ENCODE measurements at places on chromosomes 2 and 18.
A peak's percentile ranks its signal among the peaks of the same experiment; 100 is the strongest.

- peak; percentile 60 for DNase-seq
Measured at GRCh38 chr2:99861376-99861760, 281.0 kb downstream of the AFF3 start.

- no peak for DNase-seq
Measured at GRCh38 chr2:231686192-231687100, 21.9 kb upstream of the PTMA start.

- no peak for DNase-seq
Measured at GRCh38 chr2:75494137-75494769, 66.5 kb downstream of the EVA1A start.

GRCh38 chr2:41782306-41783158, 265.3 kb upstream of the PKDCC start:
- DNase-seq: peak; percentile 22

GRCh38 chr2:134739879-134740301, 21.1 kb upstream of the TMEM163 start:
- no peak for DNase-seq

DNA sequence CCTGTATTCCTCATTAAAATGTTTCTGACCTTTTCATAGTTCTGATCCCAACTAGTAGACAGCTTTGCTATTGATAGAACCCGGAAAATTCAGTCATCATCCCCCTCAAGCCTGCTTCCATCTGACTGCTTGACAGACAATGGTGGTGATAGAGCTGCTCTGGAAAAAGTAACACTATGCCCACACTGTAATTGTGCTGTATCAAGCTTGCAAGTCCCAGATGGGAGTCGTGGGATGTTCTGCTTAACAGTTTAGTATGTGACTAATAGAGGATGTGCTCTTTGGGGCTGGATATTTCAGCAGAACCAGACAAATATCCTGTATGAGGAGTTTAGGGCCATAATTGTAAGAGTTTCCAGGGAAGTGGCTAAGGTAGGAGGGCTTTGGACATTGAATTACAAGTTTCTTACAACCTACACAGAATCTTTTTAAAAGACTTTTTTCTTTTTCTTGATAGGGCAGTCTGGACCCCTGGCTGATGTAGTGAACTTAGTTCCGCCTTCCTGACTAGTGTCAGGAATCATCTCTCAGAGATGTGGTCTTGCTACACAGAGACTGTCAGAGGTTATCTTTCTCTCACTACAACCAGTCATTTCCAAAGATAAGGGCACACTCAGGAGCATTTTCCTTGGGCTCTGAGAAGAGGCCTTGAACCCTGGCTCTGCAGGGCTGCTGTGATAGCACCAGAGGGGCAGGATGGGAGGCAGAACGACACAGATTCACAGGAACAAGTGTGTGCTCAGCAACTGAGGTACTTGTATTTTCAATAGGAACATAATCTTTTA, 158.0 kb upstream of the RBMS1 start:
- DNase-seq: peak; percentile 43

DNA sequence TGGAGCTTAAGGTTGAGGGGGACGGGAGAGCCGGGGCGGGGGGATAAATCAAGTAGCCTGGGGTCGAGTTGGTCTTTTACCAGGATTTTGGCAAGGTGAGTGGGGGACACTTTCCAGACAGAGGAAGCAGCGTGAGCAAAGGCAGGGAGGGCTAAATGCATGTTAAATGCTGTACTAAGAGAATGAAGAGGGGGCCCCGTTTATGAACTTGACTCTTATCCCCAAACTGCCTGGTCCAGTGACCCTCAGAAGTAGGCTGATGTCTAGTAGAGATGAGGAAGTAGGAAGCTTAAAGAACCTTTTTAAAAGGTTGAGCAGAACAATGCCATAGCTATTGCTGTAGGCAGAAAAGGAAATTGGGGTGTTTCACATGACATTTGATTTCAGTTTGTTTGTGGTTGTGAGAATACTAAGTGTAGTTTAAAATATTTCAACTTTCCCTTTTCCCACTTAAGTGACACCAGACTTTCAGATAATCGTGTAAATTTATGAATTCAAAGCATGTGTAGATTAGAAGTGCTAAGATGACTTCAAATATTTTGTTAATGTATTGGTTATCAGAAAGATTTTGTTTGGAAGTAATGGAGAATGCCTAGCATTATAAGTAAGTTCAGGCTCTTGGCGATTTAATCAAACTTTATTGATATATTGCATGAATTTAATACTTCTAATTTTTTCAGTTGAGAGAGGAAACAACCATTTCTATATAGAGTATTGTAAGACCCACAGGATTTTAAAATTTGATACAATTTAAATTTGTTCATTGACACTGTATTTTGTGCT, 1.8 kb downstream of the REL start:
- no peak for DNase-seq

DNA sequence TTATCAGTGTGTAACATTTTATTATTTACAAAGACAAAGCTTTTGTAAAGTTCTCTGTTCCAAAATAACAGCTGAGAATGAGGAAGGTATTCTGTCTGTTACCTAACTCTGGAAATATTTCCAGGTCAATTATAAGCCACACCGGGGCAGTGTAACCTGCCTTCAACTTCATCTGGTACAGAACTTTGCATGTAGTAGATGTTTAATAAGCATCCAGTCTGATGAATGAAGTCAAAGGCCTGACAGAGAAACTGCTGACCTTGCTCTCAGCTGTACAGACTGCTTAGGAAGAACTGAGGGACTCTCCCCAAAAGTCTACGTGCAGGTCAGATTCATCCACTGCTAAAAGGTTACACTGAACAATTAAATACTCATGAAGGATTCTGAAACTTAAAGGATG, 43.3 kb downstream of the WDFY1 start:
- no peak for DNase-seq

GRCh38 chr18:14971461-14972185, 223.7 kb downstream of the ANKRD30B start:
- peak; percentile 33 for DNase-seq

GRCh38 chr18:76979111-76979751, 153.4 kb downstream of the MBP start:
- no peak for DNase-seq

DNA sequence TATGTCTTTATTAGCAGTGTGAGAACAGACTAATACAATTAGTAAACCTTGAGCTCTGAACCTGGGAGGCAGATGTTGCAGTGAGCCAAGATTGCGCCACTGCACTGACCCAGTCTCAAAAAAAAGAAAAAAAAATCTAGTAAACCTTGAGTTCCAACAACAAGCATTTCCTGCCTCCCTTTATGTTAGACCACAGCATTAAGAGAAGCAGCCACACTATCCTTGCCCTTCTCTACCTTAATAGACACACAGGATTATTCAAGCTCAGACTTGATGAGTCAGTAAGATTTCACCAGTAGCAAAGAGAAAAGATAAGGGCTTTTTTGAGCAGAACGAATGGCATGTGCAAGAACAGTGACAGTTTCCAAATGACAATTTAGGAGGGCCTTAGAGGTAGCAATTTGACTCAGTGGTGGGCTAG, 18.0 kb upstream of the GLS start:
- peak; percentile 72 for DNase-seq

DNA sequence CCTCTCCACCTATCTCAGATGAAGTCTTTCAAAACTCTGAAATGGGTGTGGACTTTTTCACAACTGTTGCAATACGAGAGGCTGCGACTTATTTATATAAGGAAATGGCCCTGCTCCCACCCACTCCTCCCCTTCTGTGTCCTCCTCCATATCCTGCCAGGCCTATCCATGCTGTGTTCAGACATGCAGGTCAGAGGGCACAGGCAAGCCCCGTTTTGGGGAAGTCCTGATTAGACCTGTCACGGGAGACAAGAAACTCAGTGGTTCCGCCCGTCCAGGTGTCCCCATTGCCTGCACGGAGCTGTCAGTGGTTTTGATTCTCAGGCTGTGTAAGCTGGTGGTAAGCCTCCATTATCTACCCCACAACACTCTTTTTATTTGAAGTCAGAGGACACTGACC, 99.6 kb upstream of the MGAT5 start:
- no peak for DNase-seq

DNA sequence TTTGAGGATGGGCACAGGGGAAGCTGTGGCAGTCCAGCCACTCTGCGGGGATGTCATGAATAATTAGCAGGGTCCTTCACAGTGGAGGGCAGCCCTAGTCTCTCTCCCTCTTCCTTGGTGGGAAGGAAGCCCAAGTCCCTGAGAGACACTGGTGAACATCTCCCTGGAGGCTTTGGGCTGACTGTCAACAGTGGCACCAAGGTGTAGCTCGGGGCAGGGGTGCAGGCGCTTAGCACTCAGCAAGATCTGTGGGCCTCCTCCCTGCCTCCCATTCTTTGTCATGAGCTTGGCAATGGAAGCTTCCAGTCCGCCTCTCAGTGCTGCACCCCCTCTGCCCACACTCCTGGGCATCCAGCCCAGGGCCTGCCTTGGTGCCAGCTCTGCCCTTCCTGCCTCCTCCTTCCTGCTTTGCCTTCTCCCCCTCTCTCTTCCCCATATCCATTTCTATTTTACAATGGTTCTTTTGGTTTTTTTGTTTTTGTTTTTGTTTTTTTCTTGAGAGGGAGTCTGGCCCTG, 59.4 kb downstream of the STEAP3 start:
- no peak for DNase-seq

DNA sequence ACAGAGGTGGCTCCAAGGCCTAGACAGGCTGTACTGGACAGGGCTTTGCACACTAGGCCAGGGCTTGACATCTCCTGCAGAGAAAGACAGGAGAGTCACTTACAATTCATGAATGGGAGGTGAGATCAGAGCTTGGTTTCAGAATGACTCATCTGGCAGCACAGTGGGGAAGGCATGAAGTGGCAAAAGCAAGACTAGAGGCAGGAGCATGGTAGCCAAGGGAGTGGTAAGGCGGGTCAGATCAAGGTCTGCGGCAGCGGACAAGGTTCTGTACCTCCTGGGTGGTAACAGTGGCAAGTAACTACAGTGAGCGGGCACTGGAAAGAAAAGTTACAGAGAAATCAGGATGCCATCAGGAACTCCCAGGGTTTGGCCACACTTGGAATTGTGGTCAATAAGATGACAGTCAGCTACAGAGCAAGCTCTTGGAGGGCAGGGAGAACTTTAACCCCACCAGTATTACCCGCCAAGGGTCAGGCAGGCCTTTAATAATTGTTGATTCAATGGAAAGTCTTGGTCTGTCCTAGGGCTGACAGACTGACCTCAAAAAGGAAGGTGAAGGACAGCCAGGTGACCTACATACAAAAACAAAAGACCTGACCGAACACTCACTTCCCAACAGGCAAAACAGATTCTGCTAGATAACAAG, 5.7 kb downstream of the MCFD2 start:
- peak; percentile 66 for DNase-seq

- DNase-seq: no peak
Measured at GRCh38 chr2:10951558-10952414, 40.1 kb downstream of the KCNF1 start.

- DNase-seq: peak; percentile 88
Measured at GRCh38 chr2:201151127-201151981, 31.6 kb upstream of the CASP10 start.

DNA sequence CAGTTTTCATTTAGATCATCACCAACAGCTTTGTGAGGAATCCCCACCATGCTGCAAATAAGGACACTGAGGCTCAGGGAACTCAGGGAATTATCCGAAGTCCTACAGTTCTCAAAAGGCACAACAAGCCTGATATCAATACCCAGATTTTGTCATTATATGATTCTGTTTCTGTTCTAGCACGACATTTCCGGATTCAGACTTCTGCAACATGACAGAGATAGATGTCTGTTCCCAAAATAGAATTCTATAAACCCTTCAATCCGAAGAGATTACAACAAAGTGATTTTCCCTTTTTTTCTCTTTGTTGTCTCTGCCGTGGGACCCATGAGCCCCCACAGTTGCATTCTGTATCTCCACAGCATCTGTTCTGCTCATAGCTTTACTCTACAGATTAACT, 72.0 kb downstream of the DOCK10 start:
- no peak for DNase-seq

DNA sequence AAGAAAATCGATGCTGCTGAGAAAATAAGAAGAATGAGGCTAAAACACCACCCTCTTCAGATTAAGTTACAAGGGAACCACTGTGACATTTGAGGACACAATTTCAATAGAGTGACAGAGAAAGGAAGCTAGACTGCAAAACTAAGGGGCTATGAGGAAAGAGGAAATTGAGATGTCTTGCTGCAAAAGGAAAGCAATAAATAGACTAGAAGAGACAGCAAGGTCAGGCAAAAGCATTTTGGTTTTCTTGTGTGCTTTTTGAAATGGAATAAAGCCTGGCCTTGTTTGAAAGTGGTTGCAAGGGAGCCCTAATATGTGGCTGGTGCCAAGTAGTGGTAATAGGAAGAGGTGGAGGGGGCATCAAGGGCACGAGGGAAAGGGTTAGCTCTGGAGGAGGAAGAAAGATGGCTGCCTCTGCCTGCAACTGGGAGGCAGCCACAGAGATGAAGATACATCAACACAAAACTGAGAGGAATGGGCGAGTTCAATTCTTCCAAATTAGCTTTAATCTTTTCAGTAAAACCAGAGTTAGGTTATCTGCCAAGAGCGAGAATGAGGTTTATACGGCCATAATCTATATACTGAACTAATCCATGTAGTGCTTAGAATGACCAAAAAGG, 1.2 kb upstream of the MRO start:
- no peak for DNase-seq

- no peak for DNase-seq
Measured at GRCh38 chr18:36034299-36034895, 33.0 kb downstream of the RPRD1A start.

DNA sequence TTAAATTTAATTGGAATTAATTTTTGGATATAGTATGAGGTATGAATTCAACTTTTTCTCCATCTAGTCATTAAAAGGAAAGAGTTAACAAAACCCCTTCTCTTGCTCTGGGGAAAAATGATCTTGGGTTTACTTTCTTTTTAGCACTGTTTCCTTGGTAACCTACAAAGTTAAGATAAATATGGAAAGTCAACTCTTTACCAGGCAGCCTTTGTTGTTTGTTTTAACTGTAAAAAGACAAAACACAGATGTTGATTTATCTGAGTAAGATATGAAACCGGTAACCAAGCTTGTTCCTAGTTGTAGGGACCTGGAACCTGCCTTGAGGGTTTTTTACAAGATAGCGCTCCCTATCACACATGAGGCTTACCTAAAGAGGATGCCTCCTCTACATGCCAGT, 10.1 kb upstream of the SANBR start:
- DNase-seq: no peak

DNA sequence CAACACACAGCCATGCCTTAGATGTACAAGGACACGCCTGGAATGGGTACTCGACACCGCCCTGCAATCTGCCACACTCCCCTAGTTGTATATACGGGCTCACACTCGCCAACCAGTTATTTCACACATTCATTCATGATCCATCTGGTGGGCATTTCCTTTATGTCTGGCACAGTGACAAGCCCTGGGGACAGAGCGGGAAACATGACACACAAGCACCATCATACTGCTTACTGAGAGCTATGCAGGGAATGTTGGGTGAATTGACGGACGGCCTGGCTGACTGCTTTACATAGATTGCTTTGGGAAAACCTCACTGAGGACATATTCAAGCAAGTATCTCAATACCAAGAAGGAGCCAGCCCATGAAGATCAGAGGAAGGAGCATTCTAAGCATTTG, 448.0 kb upstream of the SPRED2 start:
- DNase-seq: no peak

- DNase-seq: peak; percentile 1
Measured at GRCh38 chr2:126749537-126749936, 93.6 kb downstream of the GYPC start.

GRCh38 chr18:22467760-22468553, 50.2 kb upstream of the CTAGE1 start:
- peak; percentile 99 for DNase-seq
